Mucosa of descending colon (tissue), 3 donors: ENCODE measurements at places on chromosomes 16 and 17. TPM values are rescaled to one million over a fixed set of nuclear protein-coding genes. Genes with fewer than 3 reads are reported as not detected.

GRCh38 chr17:20026960-20027359 is 17.8 kb downstream of the SPECC1 start:
- no peak for DNase-seq

EFCAB13 gene
- 15.3 TPM for total RNA-seq

CCL7 gene
- total RNA-seq = not detected

DNA sequence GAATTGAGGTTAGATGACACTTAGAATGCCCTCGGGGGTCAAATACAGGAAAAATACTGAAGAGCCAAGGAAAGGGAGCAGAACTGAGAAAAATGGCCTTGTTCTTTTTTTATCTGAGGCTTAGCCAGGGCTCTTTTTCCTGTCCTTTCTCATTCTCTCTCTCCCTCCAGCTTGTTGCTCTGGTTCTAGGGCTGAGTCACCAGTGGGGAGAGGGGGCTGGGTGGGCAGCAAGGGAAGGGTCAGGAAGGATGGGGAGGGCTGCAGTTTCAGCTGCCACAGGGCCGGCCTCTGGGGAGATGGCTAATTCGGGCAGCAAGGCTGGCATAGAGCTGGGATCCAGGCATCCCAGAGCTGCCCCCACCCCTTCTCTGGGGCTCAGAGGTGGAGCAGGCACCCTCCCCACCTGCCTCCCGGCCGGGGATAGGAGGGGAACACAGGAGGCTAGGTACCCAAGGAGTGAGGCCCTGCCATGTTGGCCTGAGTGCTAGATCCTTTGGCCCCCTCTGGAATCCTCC is 3.9 kb downstream of the ITGA3 start:
- DNase-seq = no peak

GRCh38 chr17:39212195-39212810 is 12.2 kb downstream of the RPL19 start:
- no peak for DNase-seq

DNA sequence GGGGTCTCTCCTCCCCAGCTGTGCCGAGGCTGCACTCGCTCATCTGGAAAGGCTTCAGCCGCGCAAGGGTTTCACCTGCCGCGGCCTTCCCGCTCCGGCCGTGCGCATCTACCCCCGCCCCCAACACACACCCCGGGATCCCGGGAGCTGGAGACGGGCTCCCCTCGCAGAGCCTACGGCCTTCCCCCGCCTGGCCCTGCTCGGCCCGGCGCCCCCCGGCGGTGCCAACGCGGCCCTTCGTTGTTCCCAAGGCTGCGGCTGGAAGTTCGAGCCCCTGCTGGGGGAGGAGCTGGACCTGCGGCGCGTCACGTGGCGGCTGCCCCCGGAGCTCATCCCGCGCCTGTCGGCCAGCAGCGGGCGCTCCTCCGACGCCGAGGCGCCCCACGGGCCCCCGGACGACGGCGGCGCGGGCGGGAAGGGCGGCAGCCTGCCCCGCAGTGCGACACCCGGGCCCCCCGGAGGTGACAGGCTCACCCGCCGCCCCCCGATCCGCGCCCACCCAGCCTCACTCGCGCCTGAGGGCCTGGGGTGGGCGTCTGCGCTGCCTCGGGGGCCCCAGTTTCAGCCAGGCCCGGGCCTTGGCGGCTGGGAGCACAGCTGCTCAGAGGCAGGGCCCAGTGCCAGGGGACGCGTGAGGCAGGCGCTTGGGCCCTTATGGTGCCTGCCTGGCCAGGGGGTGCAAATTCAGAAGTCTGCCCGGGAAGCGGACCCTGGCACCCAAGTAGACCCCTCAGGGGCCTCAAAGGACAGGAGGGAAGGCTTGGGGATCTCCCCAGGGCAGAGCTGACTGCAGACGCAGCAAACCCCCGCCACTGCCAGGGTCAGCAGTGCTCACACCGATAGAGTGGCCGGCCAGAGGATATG is 11.2 kb downstream of the GALK1 start:
- DNase-seq = peak; percentile 81

DNA sequence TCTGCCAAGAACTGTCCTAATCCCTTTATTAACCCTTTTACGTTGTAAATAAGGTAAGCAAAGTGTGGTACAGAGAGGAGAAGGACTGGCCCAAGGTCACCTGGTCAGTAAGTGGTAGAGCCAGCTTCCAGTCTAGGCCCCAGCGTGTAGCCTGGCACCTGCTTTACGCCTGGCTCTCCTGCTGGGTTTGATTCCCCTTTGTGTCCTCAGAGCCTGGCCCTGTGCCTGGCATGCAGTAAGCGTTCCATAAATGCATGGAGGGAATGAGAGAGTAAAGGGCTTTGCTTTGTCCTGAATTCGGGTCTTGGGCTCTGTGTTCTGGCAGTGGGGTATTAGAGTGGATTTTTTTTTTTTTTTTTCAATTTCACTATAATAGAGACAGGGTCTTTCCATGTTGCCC is 62.7 kb downstream of the ABCC1 start:
- no peak for DNase-seq

DNA sequence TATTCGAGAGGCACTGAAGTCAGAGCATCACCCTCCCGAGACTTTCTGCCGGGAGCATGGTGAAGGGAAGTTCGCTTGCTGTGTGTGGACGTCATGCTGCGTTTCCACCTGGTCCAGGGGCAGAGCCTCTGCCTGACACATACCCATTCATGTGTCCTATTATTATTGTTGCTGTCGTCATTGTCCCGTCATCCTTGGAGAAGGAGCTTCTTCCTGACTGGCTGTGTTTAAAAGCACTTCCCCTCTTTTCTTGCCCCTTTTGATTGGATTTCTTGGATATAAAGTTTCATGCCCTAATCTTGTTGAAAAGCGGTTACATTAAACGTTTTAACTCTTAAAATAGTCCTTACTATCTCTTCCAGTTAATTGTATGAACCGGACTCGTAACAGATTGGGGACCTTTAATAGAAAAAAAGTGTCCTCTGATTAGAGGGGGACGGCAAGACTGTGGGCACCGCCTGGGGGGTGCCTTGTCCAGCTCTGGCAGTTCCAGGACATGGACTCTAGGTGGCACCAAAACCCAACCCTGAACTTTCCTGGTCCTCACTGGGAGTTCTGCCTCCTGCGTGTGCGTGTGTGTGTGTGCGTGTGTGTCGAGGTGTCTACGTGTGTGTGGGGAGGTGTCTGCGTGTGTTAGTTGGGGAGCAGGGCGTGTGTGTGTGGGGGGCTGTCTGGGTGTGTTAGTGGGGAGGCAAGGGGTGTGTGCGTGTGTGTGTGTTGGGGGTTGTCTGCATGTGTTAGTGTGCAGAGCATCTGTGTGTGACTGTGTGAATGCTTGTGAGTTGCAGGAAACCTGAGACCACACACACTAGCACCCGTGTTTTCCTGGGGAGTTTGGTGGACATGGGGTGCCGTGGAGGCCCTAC is 133.3 kb upstream of the CIBAR2 start:
- DNase-seq = no peak

MYLK3 gene
- 0.41 TPM for total RNA-seq

DNA sequence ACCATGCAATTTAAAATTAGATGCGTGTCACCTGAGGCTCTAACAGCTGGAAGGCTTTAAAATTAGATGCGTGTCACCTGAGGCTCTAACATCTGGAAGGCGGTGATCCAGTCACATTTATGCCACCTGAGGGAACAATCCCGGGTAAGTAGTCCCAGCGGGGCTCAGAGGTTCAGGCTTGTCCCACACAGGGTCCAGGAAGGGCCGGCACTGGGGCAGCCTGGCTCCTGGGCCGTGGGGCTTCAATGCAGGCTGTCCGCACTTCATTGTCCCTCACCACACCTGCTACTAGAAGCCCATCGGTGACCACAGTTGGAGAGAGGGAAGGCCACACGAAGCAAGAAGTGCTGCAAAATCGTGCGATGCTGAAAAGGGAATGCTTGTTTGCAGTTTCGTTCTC is 15.4 kb upstream of the ADCY9 start:
- no peak for DNase-seq

DHX58 gene
- total RNA-seq = 11.7 TPM

LRRC75A gene
- total RNA-seq = 52.6 TPM
